Central memory CD4-positive, alpha-beta T cell (primary cell): ENCODE measurements at places on chromosomes 16 and 17.

DNA sequence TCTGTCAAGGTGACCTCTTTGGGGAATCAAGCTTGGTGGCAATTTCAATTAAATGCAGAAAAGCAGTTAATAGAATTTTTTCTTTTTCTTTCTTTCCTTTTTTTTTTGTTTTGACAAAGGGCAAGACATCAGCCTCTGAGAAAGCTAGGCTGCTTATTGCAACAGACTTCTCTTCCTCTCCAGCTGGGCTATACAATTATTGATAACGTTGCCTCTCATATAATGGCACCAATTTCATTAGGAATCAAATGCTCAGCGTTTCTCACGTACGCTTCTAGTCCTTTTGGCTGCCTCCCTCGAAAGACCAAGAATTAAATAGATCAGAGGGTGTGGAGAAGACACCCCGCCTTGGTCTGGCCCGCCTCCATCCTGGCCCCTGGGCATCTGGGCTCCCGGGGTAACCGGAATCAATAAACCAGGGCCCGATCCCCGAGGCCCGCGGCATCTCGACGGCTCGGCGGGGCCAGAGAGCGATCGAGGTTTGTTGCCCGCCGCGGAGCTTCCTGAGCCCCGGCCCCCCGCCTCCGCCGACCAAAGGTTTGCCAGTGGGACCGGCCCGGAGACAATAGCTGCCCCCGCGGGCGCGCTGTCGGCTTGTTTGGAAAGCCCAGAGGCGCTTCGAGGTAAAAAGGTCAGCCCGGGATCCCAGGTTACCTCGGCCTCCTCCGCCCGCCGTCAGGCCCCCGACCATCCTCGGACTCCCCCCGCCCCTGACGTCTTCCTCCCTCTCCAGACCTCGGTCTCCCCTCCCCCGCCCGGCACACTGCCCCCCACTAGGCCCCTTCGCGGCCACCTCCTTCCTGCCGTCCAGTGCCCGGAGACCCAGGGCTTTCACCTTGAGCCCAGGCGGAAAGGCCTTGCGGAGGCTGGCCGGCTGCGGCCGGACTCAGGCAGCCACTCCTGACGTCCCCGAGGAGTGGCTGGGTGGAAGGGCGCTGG is 3.9 kb downstream of the HOXB1 start:
- DNase-seq: no peak

DNA sequence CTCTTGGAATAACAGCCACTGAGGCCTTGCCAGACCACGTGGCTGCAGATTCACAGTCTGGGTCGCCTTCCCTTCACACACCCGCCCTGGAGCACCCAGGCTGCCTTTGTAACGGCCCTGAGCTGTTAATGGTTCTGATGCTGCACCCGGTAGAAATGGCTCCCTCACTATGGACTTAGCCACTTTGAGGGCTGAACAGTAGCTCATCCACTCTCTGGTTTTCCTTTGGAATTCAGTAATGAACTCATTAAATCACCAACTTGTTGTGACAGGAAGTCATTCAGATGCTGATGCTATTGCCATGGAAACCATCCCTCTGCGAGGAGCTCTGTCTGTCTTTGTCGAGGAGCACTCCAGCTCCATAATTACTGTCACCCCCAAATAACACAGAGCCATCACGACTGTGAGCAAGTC is 59.2 kb downstream of the CDK5R1 start:
- DNase-seq: no peak

DNA sequence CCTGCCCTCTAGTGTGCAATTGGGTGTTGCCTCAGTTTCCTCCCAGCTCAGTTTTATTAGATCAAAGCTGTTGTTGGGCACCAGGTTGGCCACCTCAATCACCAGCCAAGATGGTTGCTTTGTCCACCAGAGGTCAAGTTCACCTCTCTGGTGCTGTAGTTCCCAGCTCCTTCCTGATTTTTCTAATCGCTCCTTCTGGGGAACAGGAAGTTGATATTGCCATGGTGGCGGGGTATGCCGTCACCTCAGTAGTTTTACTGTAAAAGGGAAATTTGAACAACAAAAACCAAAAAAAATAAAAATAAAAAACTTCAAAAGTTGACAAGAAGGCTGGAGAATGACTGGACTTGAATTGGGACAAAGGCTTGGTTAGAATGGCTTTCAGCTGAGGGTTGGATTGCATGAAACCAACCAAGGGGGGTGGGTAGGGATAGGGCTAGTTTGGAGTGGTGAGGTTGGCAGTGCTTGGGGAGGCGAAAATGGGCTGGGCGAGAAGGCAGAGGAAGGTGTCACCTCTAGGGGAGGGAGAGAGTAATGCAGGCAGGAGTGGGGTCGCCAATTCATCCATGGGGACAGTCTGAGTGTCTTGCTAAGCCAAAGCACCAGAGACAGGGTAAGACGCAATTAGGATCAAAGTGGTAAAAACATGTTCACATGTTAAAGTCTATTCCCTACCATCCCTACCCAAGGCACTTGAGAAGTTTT is 6.2 kb downstream of the EFNB3 start:
- no peak for DNase-seq

DNA sequence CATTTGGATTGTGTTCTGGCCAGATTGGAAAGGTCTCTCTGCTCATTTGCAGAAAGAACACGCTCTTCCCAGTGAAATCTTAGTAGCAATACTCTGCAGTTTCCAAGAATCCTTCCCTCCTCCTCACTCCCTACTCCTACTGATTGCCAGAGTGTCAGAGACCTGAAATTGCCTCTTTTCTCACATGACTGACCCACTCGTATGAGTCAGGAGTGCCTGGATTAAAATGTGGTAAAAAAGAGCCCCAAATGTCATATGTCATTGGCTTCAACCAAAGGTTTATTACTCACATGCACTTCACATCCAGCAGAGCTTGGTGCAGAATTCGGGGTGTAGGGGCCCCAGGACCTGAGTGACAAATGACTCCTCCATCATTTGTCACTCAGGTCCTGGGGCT is 39.7 kb upstream of the IRX3 start:
- no peak for DNase-seq

GRCh38 chr16:29151317-29151716 is 166.5 kb downstream of the LAT start:
- DNase-seq: no peak
